H54 (cell line): ENCODE measurements at places on chromosomes 6 and 20.

GRCh38 chr6:138107078-138107751 is at the start of gene PERP:
Gene PERP (minus strand): TSS chr6:138107419. CDS start chr6:138107340, 79 bp downstream.
- DNase-seq = peak; percentile 59

DNA sequence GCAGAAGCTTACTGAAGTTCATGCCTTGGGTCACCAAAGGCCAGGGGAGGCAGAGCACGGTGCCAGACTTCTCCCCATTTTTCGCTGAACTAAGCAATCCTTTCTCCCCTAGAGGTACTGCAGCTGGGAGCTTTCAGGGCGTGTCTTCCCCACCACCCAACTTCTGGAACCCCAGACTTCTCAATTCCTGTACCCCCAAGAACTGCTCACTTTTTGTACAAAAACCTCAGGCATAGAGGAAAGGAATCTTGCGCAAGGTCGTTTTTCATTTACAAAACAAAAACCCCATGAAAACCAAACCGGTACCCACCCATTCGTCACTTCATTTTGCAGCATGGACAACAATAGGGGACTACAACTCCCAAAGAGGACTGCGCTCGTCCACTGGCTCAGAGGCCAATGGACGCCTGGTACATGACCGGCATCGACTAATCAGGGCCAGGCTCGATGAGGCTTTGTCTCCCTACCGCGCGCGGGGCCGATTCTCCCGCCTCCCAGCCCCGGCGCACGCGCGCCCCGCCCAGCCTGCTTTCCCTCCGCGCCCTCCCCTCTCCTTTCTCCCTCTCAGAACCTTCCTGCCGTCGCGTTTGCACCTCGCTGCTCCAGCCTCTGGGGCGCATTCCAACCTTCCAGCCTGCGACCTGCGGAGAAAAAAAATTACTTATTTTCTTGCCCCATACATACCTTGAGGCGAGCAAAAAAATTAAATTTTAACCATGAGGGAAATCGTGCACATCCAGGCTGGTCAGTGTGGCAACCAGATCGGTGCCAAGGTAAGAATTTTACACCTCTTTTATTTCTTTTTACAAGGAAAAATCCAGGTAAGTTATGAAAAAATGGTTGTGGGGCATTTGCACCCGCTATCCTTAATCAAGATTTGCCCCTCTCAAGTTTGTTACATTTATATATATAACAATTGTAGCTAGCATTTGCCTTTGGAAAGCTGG is at the start of gene TUBB:
TUBB (plus strand) TSS at position 562 of the 947 bp plus-strand sequence; CDS start at position 717, 155 bp downstream.
- DNase-seq = peak; percentile 89

- DNase-seq = no peak
These were observed 4.1 kb downstream of the AARS2 start for GRCh38 chr6:44309092-44309491.

DNA sequence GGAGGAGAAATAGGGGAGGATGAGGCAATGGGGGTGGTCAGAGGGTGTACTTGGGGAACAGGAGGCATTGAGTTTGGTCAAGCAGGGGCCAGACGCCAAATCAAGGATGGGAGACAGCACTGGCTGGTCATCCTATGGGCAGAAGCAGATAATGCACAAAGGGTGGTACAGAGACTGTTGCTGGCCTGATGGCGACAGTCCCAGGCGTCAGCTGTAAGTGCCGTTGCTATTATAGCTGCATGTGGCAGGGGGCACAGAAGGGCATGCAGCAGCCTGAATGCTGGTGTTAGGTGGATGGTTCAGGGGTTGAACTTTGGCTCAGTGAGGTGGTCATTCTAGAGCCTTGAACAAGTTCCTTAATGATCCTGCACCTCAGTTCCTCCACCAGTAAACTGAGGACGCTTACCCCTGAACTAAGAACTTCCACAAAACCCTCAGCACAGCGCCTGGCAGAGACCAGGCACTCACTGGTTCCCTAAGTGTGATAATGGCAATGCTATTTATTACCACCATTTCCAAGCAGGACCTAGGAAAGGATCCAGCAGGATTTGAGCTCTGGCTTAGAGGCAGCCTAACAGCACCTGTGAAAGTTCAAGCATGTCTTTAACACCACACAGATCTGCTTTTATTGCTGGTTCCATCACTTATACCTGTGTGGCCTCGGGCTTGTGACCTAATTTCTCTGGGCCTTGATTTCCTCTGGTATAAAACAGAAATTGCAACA is 162.7 kb downstream of the INSM1 start:
- DNase-seq = no peak

DNA sequence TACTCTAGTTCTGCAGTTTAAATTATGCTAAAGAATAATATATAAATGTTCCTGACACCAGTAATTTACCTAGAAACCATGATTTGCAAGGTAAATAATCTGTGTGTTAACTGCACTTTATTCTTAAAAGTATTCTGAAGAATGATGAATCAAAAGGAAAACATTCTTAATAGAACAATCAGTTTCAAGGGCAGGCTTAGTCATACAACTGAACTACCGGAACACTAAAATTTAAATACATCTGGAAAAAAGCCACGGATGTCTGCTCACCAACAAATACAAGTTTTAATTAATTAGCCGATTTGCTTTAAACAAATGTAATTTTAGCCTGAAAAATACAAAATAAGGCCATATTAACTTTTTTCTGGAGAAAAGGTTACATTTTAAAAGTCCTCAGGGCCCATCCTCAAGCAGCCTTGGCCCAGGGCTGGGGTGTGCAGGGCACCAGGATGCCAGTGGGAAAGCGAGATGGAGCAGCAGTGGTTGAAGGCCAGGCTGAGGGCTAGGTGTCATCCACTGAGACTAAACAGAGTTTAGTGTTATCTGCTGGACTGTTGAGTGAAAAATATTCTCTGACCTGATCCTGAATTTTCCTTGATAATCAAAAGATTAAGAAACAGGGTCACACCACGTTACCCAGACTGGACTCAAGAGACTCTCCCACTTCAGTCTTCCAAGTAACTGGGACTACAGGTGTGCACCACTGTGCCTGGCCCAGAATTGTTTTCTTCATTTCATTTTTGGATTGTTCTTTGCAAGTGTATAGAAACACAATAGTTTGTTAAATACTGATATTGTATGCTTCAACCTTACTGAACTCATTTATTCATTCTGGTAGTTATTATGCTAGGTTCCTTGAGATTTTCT is 88.2 kb upstream of the DST start:
- DNase-seq = no peak

DNA sequence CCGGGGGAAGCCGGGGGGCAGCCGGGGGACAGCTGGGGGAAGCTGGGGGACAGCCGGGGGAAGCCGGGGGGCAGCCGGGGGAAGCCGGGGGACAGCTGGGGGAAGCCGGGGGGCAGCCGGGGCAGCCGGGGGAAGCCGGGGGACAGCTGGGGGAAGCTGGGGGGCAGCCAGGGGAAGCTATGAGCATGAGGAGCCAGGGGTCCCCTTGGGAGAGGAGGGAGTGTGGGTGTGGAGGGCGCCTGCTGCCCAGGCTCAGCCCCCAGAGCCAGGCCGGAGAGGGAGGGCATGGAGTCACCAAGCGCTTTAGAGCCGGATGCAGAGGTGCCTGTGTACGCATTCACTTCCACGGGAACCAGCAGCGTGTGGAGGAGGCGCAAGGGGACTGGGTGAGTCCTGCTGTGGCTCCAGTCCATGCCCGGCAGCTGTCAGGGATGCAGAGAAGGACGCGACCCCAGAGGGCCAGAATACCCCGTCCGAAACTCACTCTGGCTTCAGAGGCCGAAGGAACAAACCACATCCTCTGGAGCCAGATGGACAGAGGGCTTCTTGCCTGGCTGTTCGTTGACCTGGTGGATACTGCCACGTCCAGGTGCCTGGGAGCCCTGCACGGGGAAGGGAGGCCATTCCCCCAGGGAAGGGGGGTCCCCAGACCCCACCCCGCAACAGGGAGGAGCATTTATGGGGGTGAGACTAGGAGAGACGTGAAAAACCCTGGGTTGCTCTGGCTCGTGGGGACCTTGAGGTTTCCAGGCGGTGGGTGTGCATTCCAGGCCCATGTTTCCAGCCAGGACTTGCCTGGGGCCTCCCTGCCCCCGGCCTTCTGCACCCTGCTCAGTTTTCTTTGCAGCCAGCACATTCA is 26.5 kb upstream of the DACT2 start:
- no peak for DNase-seq

DNA sequence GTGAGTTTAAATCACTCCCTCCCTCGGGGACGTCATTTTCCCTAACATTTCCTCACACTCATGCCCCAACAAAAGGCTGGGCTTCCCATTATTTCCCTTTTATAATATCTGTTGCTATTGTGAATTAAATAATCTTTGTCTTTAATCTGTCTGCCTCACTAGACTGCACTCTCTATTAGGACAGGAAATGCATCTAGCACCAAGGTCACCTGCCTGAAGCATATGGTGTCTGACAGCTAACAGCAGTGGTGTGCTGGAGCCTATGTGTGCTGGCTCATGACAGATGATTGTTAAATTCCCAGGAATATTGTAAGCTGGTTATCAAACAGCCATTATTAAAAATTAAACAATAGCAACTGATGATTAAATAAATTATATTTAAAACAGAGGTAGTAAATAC is 237.0 kb upstream of the CEP162 start:
- no peak for DNase-seq

DNA sequence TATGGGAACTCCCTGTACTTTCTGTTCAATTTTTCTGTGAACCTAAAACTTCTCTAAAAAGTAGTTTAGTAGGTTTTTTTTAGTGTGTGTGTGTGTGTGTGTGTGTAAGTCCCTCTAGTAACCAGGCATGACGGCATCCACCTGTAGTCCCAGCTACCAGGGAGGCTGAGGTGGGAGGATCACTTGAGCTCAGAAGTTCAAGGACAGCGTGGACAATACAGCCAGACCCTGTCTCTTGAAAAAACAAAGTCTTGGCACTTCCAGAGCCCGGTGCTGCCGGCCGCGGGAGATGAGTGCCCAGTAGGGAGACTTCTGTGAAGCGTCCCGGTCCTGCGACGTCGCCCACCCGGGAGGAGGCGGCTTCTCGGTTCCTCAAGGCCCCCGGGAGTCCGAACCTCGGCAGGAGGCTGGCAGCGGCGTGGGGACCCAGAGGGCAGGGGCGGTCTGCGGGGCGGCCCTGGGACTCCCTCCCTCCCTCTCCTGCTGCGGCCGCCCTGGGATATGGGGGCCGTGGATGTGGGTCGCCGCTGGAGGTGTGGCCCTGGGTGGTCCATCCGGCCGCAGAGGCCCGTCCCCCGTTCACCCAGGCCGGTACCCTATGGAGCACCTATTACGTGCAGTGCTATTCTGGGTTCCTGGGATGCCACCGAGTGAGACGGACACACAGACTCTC is 78.0 kb upstream of the SIRPG start:
- DNase-seq = no peak

DNA sequence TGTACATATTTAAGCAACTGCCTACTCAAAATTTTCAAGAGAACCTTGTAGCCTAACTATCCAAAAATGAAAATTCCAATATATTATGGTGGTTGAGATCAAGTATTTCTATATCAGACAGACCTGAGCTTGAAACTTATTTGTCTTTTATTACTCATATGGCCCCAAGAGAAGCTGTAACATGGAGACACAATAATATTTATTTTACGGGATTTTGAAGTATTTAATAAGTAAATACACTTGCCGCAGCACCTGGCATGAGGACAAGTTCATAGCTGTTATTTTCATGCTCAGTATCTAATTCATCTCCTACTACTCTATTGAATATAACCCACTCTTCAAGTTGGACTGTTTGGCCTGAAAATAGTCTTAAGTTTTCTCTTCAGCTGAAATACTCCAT is 28.0 kb downstream of the PTPRK start:
- no peak for DNase-seq
